ENCODE measurements at places on chromosomes 12 and 14.

DNA sequence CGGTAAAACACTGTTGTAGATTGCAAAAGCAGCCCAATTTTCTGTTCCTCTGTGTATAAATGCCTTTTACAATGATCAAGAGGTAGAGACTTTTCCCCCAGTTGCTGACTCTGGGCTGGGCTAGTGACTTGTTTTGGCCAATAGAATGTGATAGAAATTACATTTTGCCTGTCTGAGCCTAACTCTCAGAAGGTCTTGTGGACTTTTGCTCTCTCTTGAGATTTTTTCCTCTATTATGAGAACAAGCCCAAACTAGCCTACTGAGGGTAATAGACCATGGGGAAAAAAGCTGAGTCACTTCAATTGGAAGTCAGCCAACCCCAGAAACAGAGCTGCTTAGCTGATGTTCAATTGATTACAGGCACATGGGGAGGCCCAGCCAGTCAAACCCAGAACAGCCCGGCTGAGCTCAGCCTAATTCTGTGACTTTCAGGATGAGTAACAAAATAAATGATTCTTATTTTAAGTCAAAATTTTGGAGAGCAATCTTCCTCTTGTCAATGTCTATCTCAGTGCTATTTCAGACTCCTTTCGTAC, 61.4 kb downstream of the MYF5 start:
- peak; percentile 91 for DNase-seq

DNA sequence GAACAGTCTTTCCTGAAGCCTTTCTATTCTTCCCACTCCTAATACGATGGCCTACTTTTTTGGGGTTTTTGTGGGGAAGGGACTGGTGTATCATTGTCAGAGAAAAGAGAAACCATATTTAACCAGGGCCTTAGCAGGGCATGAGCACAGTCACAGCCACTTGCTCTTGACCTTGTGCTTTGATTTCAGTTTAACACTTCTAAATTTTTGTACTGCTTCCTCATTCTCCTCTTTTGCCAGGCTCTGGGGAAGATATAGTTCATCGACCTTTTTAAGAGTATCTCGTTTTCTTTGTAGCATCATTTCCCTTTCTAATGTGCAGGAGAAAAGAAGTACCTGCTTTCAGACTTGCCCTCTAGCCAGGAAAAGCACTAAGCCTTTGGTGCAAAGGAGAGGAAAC, 2.2 kb downstream of the ZBTB1 start:
- DNase-seq: peak; percentile 18

GRCh38 chr12:13178568-13179210, 17.8 kb upstream of the EMP1 start:
- DNase-seq: no peak

GRCh38 chr12:56157201-56158028, 744 bp upstream of the MYL6 start:
- peak; percentile 87 for DNase-seq

GRCh38 chr12:112875608-112876007, 31.2 kb upstream of the OAS1 start:
- no peak for DNase-seq

DNA sequence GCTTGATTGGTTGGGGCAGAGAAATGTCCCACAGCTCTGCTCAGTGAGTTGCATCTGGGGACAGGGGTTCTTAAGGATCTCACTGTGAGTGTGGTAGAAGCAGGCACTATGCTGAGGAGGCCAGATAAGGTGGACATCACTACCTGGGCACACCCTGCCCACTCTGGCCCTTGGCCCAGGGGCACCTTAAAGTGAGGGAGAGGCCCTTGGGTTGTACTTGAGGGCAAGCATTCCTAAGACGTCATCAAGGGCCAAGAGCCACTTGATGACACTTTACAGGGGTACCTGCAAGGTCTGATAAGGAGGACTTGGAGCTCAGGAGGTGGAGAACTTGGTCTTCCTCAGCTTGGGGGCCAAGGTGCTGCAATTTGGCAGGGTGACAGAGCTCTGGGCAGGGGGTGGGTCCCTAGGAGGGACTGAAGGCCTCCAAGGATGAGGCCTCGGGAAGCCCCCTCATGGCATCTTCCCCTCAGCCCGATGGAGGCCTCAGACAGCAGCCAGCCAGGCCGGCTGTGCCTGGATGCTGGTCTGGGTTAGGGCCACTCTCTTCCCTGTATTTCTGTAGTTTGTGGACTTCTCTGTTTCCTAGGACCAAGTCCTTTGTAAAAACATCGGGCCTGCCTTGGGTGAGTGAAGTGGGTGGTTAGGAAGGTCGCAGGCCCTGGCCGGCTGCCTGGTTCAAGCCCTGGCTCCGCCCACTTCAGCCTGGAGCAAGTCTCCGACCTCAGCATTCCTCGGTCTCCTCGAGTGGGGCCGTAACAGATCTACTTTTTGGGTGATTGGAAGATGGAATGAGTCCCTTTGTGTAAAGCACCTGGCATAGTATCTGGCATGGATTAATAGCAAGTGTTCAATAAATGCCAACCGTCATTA, 24.8 kb downstream of the GPR68 start:
- DNase-seq: no peak

GRCh38 chr12:6323340-6323994, 13.0 kb downstream of the PLEKHG6 start:
- peak; percentile 89 for DNase-seq

DNA sequence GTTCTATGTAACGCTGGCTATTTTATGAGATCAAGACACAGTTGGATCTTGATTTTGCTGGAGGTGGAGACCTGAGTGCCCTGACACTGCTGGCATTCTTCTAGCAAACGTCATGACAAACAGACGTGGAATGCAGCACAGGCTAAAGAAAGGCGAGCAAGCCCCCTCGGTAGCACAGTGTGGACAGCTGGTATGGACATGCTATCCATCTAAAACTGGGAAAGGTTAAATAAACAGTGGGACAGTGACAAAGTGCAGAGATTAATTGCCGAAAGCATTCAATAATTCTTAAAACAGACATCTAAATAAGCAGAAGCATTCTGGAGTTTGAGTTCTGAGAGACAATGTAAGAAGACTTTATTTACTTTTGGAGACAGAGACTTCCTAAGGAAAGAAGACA, 237.2 kb downstream of the FBXL14 start:
- no peak for DNase-seq

DNA sequence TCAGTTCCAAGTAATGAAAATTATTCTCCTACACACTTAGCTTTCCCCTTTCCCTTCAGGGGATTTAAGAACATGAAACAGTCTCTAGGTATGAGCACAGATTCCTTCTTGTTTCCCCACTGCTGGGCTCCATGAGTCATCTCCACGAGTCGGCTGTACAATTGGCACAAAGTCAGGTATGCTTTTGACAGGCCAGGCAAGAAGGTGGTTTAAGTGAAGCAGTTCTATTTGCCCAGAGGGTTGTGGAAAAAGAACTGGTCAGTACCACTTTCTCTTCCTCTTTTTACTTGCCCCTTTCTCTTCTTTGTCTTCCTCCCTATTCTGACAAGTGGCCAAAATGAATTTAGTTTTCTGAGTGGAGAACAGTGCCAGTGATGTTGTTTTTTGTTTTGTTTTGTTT, 16.3 kb downstream of the DYNC1H1 start:
- peak; percentile 18 for DNase-seq

DNA sequence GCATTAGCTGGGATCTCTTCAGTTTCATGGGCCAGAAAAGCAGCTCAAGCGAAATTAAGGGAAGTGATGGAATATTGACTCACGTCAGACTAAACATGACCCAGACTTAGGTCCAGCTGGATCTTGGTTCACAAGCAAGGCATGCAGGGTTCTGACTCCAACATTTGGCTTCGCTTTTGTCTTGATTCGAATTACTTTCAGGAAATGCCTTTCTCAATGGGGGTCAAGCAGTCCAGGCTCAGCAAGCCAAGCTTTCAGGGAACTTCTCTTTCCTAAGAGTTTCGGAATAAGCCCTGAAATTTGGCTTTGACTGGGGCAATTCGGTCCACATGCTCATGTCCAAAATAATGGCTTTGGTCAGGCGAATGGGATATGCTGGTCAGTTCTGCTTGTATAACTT, 678.7 kb upstream of the TMEM132C start:
- DNase-seq: no peak

DNA sequence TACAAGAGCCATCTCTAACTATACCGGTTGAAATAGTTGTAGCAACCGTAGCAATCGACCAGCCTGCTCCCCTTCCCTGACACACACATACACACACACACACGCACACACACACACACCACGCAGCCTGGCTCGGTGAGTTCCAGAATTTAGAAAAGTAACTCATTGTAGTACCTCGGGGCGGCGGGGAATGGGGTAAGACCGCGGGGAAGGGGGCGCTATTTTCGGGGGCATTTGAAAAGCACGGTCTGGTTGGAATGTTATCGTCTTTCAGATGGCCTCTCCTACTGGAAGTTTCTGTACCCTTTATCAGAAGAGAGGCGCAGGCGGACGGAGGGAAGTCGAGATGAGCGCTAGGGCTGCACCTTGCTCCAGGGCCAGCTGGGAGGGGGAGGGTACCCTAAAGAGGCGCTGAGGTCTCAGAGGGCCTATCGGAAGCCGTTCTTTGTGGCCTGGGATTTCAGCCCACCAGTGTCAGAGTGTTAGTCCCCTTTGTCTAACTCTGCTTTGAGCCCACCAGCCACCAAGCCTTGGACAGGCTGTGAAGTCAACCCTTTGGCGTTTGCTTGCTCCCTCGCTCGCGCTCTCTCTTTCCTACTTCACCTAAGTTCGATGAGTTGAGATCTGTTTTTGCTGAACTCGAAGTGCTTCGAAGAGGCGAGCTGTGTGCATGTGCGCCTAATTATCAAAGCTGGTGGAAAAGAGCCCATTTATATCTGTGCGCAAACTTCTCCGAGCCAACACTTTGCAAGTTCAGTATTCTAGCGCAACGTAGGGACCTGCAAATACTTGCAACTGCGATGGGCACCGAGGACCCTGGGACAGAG, 837 bp downstream of the COL2A1 start:
- DNase-seq: peak; percentile 39

DNA sequence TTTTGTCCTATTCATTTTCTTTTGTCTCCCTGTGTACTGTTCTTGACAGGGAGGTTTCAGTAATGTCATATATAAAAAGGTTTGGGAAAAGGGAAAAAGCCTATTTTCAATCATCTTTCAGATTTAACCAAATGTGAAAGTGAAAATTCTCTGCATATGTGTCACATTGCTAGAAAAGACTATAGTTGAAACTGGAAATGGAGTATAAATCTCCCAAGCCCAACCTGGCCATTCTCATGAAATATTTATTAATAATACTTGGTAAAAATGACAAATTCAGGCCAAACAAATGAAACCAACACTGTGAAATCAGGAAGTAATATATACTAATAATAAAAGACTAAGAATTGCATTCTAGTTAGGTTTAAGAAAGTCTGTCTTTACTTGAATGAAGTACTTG, 1129.2 kb downstream of the SLC16A7 start:
- DNase-seq: no peak

- DNase-seq: no peak
Measured at GRCh38 chr12:25718081-25718731, 165.1 kb upstream of the LMNTD1 start.

DNA sequence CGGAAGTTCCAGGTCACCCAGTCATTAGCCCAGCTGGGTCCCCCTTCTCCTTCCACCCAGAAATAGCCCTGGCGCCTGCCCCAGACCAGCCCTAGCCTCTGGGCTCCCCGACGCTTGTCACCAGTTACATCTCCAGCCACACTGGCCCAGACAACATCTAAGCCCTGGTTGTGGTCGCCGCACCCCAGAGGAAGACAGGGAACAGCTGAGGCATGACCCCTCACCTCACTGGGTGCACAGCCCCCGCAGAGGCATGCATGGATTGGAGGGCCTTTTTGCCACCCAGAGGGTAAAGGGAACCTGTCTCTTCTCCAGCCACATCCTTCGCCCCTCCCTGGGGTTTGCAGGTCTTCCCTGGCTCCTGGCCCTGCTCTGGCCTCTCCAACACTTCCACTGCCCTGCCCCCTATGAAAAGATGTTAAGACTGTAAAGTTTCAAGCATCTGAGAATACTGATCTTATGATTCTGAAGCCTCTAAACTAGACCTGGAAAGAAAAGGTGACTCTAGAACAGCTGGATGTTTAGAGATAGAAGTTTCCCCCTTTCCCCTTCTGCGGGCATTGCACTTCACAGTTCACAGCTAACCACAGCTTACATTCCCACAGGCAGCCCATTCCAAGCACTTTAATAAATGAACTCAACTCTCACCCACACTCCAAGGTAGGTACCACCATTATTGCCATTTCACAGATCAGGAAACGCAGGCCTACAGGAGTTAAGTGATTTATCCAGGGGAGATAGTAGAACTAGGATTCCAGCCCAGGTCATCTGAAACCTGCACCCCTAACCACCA, 14.7 kb downstream of the TMEM119 start:
- no peak for DNase-seq

- no peak for DNase-seq
Measured at GRCh38 chr12:127398016-127398710, 868.8 kb upstream of the TMEM132C start.

- peak; percentile 91 for DNase-seq
Measured at GRCh38 chr14:100297320-100298300, 8.6 kb downstream of the SLC25A29 start.

DNA sequence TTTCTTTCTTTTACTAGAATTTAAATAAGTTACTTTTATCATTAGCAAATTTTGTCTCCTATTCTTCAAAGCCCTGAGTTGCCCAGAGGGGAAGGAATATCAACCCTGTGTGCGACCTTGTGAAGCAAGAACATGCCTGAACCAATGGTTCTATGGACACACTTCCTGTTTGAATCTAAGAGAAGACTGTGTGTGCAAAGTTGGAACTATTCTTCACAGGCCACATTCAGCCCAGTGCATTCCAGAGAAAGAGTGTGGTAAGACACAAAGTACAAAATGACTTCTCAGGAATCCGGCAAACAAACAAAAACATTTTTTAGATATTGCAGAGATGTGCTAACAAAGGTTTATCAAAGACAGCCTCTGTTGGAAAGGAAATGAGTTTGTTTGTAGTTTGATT, 90.8 kb upstream of the PTPRQ start:
- DNase-seq: no peak

DNA sequence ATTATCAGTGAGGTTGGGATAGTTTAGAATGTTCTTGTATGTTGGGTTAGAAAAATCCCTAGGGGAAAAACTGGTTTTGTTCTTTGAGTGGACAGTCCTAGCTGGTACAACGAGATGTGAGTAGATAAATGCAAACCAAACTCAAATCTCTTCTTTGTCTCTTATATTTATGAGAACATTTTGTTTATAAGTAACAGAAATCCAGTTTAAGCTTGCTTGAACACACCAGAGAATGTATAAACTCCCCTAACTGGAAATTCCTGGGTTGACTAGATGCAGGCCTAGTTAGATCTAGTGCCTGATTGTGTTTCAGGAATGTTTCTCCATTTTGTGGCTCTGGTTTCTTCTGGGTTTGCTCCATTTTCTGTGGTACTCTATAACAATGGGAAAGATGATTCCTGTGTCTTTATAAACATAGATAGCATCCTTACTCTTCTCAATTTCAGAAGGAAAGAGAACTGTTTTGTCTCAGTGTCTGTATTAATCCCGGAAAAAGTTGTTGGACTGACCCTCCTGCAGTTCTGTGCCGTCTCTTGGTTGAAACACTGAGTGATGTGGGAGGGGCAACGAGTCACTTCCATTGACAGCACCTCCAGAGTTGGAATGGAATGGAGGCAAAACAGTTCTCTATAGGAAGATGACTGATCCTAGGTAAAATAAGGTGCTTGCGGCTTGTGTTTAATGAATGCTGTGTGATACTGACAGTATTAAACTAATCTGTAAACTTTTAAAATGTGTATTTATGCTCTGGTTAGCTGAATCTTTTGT, 244.8 kb downstream of the TMTC2 start:
- DNase-seq: no peak

- no peak for DNase-seq
Measured at GRCh38 chr12:117570608-117571007, 209.2 kb upstream of the NOS1 start.
